ENCODE measurements at places on chromosomes 5 and 9.

- DNase-seq, result no peak
Measured at GRCh38 chr5:146675636-146676035, 159.6 kb upstream of the GPR151 start.

DNA sequence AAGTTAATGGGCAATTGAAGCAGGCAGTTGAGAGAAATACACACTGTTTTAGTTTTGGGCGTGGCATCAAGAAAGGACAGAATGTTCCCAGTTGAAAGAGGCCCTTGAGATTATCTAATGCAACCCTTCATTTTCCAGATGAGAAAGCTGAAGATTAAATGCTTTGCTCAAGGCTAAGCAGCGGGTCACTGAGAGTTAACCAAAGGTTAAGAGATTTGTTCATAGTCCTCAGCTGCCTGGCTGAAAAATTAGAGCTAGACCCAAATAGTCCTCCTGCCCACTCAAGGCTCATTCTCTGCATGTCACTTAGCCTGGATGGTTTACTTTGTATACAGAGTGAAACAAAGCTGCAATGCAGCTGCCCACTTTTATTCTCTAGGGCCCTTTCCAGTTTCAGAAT, 46.7 kb upstream of the MAMDC2 start:
- no peak for DNase-seq

- DNase-seq, result no peak
Measured at GRCh38 chr9:93207326-93207814, 23.4 kb downstream of the WNK2 start.

DNA sequence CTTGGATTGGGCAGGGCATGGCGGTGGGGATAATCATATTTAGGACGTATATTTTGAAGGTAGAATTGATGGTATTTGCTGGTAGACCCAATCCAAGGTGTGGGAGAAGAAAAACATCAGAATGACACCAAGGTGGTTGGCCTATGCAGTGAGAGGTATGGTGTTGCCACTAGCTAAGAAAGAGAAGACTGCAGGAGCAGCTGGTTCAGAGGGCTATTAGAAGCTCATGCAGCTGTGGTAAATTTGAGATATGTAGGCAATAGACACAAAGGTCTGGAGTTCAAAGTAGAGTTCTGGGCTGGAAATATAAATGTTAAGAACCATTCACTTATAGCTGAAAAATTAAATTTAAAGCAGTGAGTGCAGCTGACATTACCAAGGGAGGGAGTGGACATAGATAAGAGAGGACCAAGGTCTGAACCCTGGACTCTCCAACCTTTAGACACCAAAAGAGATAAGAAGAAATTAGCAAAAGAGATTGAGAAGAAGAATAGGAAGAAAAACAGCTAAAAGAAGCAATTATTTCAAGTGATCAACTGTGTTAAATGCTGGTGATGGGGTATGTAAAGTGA, 74.7 kb upstream of the FAM169A start:
- DNase-seq, result no peak

DNA sequence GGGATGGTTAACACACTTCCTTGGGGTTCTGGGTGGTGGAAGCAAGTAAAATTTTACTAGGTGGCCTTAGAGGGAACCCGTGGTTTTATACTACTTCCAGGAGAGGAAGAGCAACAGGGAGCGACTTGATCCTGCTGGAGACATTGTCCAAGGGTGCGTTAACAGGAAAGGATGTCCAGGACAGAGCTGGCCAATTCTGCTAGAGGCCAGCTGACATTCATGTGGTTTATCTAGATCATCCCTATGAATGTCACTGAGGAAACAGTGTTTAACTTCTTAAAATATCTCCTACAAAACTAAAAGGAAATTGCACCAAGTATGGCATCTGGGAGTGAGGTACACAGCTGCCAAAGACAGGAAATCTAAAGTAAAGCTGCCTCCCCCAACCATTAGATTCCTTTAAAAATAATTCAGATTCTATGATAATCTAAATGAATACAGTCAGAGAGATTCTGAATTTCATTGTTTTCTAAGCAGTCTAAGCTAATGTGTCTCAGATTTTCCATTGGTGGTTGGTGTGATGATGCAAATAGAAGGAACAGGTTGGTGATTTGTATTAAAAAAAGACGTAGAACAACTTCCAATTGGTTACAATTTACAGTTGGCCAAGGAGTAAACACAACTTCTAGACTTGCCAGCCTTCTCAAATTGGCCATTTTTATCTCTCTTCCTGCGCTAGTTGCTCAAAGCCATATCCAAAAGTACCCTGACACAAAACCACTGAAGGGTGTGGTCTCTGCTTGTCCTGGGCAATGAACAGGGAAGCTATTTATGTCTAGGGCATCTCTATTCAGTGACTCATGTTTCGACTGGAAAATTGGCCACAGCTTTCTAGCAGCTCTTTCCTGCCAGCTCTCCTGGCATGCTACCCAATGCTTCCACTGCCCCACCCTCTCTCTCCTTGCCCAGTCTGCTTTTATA, 574.7 kb upstream of the MEF2C start:
- no peak for DNase-seq

Measured in stimulated activated naive CD8-positive, alpha-beta T cell treated with anti-CD3 and anti-CD28 coated beads, Interleukin-15, amount 100 ng/mL, for 72 hours (primary cell).